ENCODE measurements at places on chromosomes 7 and 10. TPM values are rescaled to one million over a fixed set of nuclear protein-coding genes. Genes with fewer than 3 reads are reported as not detected.

Gene SH2D4B
- total RNA-seq = 0.03 TPM

Gene CAV1
- total RNA-seq = 487 TPM

Gene GHRHR
- total RNA-seq = not detected

Gene HMX3
- not detected for total RNA-seq

Gene CLDN15
- 13.1 TPM for total RNA-seq

Measured in A549 treated with CORT108297 at 1 μM for 4 hours (cell line).